ENCODE measurements at places on chromosomes 5 and 9.

GRCh38 chr9:14309403-14309802 lies 4.5 kb downstream of the NFIB start:
- no peak for DNase-seq

DNA sequence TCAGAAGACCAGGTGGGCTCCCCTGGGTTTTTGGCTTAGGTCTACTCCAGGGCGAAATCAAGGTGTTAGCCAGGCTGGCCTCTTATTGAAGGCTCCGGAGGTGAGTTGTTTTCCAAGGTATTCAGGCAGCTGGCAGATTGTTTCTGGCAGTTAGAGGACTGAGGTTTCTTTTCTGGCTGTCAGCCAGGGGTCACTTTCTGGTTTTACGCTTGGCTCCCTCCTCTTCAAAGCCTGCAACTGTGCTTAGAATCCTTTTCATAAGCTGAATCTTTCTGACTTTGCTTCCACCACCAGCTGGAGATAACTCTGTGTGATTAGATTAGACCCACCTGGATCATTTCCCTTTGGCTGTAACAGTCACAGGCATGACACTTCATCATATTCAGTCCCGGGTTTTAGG lies 24.6 kb downstream of the RFK start:
- DNase-seq = no peak

DNA sequence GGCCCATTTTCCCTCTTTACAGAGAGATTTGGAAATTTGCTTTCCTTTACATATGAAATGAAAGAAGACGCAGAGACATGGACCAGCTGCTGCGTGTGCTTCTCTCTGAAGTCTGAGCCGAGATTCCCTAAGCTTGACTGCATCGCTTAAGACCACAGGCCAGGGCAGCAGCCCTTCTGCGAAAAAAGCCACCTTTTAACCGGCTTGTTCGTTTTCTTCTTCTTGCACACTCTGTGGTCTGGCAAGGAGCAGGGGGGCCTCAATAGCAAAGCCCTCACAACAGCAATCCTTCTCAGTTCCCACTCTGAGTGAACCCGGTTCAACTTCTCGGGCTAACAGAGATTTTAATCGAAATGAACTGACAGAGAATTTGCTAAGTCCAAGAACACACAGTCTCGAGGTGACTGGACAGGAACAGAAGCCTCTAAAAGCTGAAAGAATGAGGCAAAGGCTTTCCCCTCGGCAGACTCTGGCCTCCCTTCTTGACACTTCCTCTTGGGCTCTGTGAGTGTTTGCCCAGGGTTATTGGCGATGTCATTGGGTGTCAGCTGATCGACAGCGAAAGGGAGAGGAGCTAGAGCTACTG lies 512.9 kb upstream of the KLF4 start:
- no peak for DNase-seq

DNA sequence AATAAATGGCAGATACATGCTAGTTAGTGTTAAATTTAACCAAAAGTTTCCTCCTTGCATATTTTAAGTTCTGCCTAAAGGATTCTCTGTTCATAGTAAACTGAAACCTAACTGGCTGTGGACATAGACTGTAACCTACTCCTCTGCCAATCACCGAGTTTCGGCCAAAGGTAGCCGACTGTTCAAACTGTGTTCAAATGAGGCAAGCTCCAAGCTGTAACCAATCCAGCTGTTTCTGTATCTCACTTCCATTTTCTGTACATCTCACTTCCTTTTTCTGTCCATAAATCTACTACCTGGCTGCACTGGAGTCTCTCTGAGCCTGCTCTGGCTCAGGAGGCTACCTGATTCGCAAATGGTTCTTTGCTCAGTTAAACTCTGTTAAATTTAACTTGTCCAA lies 44.1 kb downstream of the KCNV2 start:
- no peak for DNase-seq

DNA sequence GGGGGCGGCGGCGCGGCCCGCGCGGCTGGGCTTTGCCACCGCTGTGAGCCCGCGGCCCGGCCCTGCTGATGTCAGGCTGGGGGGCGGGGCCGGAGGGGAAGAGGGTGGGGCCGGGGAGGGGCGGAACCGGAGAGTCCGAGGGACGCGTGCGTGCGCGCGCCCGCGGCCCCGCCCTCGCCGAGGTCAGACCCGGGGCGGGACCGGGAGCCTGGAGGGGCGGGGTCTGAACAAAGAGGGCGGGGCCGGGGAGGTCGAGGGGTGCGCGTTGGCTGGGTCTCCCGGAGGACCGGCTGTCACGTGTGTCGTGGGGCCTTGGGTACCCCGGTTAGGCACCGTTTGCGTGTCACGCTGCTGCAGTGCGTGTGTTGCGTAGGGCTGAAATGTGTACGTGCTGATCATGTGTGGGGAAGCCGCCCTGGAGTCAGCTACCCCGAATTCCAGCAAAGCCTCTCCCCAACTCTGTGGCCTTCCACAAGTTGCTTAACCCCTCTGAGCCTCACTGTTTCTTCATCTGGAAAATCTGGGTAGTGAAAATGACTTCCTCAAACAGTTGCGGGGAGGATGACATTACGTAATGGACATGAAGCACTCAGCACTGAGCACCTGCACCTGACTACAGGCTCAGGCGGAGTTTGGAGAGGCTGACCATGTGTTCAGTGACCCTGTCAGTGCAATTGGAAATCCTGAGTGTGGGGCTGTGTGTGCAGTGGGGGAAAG lies at the start of gene RALGDS:
RALGDS (minus strand) TSS at position 43 of the 717 bp plus-strand sequence. CDS start 86 bp downstream, outside the sequence.
- DNase-seq = peak; percentile 88

- no peak for DNase-seq
Observed at GRCh38 chr5:166346726-166347374, 1944.6 kb upstream of the WWC1 start.

DNA sequence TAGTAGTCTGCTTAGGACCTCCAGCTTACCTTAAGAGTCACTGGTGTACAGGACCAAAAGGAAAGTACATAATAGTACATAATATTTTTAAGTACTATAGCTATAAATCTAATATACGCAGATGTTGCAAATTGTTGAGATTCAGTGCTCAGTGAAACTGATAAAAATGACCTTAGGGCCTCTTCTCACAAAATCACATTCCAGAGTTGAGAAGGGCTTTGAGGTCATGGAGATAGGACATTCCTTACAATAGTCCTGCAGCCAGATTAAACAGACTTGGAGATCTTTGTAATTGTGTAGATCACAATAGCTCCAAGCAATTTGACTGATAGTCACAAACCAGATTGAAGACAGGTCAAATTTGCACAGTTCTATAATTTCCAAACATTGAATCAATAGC lies 37.7 kb upstream of the PCSK1 start:
- no peak for DNase-seq

GRCh38 chr9:112997236-112997941 lies 14.6 kb downstream of the ZNF883 start:
- no peak for DNase-seq

DNA sequence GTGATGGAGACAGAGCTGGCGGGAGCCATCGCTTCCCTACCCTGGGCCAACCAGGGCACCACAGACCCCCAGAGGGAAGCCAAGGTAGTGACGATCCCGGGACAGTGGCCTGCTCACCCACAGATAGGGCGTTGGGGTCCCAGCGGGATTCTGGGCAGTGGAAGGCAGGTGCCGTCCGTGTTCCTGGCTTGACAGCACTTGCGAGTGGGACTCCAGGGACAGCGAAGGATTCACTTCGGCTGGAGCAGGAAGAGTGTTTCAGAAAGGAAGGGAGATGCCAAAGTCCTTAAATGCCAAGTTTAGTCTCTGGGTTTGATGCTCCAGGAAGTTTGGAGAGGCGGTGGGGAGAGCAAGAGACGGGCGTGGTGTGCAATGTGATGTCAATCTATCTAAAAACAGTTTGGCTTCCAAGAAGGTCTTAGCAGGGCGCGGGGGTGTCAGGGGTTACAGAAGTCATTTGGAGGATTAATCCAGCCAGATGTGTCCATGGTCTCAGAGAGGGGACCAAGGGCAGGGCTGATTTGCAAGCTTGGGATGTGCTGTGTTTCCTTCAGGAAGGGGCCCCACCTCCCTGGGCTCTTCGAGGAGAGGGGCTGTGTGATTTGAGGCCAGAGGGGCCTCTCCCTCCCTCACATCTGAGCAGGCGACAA lies 74.9 kb downstream of the NTNG2 start:
- no peak for DNase-seq

DNA sequence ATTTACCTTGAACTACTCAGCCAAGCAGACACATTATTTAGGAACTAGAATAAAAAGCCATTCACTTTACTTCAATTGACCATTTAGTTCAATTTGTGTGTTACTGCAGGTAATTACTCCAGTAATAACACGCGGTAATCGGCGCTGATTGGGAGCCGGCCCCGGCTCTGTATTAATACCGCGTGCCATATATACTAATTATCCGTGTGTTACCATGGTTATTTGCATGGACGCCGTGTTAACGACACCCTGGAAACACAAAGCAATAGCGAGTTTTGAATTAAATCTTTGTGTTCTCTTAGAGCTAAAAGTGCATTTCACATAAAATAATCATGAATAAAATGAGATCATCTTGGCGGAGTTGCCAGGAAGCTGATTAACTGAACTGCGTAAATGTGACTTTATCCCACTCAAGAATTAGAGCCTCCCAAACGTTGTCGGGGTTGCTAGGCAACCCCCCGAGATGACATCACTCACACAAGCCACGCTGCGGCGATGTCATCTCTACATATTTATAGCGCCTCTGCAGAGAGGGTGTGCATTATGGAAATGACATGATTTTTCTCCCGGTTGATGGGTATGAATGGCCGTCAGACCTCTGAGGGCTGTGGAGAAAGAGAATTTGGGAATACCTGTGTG lies 41.4 kb upstream of the RNU6ATAC start:
- DNase-seq = no peak

DNA sequence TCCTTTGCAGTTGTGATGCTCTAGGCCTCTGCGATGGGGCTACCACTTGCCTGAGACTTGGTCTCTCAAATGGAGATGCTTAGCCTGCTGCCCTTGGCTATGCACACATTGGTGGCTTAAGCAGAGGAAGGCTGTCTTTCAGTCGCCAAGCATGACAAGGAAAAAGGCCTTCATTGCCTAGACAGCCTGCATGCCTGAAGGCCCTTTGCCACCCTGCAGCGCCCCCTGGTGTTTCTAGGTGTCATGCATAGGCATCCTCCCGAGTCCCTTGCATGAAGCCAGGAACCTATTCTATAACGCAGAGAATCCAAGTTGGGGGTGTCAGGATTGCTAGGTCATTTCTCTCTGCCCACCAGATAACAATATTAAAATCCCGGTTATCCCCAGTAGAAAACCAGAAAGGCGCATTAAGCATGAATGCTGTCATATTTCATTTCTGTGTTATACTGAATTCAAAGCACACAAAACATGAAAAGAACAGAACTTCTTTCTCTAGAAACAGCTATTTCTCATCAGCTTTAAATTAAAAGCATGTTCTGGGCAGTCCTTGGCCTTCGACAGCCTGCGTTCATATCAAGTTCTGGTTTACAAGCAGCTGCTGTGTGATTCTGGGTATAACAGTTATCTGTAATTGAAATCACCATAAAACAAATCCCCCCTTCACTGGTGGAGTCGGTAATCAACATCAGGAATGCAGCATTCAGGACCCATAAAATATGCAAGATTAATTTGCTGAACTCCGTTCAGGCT lies 59.7 kb upstream of the TRPC7 start:
- no peak for DNase-seq

DNA sequence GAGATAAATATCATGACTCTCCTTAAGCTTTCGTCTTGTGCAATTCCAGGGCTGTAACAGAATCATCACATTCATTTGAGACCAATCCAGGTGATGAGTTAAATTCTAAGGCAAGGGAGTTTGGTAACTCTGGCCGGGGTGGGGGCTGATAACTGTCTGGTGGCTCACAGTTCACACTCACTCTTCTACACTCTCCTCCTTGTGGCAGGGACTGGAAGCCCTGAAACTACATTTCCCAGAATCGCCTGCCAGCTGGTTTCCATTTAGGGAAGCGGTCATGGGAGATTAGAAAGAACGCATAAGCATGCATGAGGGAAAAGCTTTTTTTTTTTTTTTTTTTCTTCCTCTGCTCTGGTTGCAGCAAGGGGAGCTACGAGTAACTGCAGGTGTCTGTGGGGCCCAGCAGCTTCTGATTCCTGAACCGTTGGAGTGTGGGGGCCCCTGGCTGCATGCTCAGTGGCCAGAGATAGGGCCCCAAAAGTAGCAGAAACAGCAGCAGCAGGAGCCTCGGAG lies 154.8 kb upstream of the TBC1D2 start:
- DNase-seq = no peak

DNA sequence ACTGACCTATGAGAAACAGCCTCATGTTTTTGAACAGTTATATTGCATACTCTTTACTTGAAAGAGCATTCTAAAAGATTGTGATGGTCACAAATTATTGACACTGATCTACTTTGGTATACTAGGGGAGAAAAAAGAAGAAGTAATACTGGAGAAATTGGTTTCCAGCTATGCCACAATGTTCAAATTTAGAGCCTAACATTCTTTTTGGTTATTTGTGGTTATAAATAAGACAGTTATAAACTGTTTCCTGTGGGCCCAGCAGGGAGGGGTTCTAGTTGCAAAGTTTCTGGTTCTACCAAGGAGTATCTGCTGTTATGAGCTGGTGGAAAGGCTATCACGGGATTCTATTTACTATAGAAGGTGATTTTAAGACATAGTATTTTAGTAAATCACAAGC lies 4.8 kb downstream of the CWC27 start:
- no peak for DNase-seq

- DNase-seq = peak; percentile 19
Observed at GRCh38 chr9:93827545-93828330, 127.4 kb downstream of the BARX1 start.

DNA sequence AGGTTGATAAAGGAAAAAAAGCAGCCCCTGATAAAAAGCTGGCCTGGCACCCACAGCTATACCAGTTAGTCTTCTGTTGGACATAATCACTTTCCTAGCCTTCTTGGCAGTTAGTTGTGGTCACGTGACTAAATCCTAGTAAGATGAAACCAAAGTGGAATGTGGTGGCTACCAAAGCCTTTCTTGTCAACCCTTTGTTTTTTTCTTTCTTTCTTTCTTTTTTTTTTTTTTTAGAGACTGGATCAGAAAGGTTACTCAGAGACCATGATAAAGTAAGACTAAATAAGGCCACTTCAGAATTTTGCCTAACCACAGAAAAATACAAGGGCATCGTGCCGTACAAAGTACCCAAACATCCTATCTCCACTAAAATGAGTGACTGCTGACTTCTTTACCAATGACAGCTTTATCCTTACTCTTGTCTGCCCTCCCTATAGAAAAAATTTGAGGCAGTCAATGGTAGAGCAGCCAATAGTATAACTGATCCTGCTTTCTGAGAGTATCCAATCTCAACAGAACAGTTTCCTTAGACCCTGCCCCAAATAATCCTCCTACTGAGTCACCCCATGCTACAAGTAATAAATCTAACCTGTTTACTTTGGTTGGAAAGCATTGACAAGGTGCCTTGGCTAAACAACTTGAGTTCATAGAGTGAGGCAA lies 14.2 kb upstream of the KIF27 start:
- no peak for DNase-seq

DNA sequence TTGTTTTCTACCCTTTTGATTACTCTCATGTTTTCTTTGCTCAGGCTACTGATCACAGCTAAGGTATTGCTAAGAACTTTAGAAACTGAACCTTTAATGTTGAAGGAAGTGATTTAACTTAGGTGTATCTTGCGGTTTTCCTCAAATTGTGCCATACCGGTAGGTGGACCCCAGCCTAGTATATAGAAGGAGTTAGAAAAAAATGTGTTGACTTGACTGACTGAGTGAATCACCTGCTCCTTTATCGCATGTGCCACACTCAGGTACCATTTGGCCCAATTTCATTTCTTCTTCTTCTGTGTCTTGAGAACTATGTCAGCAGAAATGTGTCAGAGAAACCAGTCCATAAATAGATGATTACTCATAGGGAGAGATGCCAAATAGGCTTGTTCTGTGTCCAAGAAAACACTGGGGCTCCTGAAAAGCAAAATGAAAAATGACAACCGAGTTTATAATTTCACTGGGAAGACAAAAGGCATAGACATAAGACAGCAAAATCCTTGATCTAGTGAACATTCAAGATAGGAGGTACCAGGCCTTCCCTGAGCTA lies 19.4 kb downstream of the PLPPR1 start:
- no peak for DNase-seq

GRCh38 chr9:130215341-130216119 lies 43.3 kb downstream of the NCS1 start:
- DNase-seq = no peak
